Esophagus squamous epithelium (tissue), 5 donors: ENCODE measurements at places on chromosomes 1 and 21.

GRCh38 chr1:152873495-152873894, 4.6 kb upstream of the SMCP start:
- no peak for DNase-seq

GRCh38 chr1:170704256-170704655, 40.3 kb downstream of the PRRX1 start:
- no peak for DNase-seq

GRCh38 chr1:165717918-165718515, 19.7 kb upstream of the ALDH9A1 start:
- DNase-seq, result no peak

- no peak for DNase-seq
Measured at GRCh38 chr1:234776876-234777855, 167.2 kb upstream of the IRF2BP2 start.

GRCh38 chr1:10511494-10511885, 36.7 kb downstream of the PEX14 start:
- DNase-seq, result no peak

GRCh38 chr1:87335175-87335884, 6.7 kb downstream of the LMO4 start:
- peak; percentile 16 for DNase-seq

DNA sequence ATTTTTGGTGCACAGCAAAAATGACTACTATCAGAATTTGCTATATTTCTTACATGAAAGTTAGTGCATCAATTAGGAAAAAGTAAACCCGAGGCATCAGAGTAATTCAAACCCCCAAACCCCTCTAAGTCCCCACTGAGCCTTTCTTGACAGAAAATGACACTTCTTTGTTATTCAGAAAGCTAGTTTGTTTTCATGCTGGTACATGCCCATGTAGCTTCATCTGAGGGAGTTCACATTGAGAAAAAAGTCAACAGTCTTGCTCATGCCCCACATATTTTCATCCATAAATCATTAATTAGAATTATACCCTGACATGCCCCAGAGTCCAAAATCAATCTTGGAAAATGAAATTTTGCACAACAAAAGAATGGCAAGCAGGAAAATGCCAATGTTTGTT, 39.9 kb upstream of the PDC start:
- DNase-seq, result no peak

- DNase-seq, result no peak
Measured at GRCh38 chr1:25081496-25081895, 150.8 kb downstream of the SYF2 start.

DNA sequence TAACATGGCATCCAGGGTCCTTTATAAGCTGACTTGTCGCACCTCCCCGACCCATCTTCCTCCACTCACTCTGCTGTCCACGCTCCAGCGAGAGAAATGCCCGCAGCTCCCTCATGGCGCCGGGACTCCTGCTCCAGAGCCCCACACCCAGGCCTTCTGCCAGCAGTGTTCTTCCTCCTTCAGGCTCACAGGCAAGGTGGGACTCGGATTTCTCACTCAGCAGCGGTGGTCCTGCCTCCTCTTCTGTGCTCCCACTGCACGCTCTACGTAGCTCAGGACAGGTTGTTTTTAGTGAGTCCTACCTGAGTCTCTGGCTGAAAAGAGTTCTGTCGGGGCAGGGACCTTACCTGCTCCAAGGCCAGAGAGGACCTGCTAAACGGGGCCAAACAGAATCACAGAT, 11.2 kb downstream of the THEMIS2 start:
- no peak for DNase-seq
